Hematopoietic multipotent progenitor cell treated with erythropoietin and hydrocortisone succinate and interleukin-3 and kit ligand, for 17 days (in vitro differentiated cells): ENCODE measurements at places on chromosomes 2 and 18.

- no peak for DNase-seq
Observed at GRCh38 chr2:162974771-162975170, 136.2 kb upstream of the KCNH7 start.

DNA sequence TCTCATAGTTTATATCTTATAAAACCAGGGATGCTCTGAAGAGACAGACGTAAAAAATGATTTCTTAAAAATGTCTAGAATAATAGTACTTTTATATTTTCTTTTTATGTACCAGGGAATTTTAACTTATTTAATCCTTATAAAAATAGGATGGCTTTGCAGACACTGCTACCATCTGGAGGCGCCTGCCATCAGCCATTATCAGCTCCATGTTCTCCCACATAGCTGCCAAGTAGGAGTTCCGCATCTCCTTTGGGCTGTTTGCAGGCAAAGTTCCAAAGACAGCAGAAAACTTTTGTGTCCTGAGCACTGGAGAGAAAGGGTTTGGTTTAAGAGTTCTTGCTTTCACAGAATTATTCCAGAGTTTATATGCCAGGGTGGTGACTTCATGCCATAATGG is 69.2 kb downstream of the MTX2 start:
- no peak for DNase-seq

DNA sequence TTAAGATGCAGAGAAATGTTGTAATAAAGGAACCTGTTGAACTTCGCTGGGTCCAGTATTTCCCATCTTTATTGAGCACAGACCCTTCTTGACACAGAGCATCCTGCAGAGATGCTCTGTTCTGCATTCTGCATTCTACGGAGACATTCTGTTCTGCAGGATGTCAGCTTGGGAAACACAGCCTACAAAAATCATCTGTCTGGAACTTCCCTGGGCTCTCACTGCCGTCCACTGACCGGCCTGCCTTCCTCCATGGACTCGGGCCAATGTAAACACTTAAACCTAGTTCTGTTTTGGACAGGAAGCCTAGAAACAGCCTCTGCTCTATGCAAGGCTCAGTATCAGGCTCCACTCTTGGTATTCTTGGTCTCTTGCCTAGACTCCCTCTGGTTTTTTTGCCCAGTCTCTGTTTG is 90.0 kb upstream of the PPP1CB start:
- no peak for DNase-seq

DNA sequence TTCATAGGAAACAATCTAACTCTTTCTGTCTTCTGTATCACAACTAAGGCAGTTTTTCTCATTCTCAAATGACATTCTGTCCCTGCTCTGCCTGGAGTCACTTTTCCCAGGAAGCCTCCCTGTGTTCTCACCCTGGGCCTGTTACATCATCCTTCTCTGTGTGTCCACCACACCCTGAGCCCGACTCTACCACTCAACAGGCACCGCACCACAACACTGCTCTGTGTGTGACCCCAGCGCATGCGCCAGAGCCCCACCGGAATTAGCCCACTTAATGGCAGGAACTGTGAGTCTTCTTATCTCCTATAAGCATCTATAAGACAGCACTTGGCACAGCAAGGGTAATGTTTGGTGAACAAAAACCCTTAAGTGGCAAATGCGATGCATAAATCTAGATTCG is 32.3 kb downstream of the TGFBRAP1 start:
- no peak for DNase-seq

- DNase-seq: no peak
Observed at GRCh38 chr18:58400331-58400870, 228.5 kb downstream of the ALPK2 start.

GRCh38 chr2:214550786-214551185 is 139.9 kb downstream of the VWC2L start:
- no peak for DNase-seq

DNA sequence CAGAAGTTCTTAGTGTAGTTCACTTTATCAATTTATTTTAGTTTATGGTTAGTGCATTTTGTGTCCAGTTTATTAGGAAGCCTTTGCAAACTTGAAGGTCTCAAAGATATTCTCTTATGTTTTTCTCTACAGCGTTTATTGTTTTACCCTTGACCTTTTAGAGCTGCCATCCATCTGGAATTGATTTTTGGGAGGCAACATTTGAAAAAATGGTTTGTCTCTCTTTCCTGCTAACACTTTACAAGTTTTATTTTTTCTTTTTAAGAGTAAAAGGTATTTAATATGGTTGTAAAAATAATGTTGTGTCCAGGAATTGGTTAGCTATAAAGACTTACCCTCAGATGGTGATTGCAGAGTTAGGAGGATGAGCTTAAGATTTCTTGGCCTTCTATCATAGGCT is 14.0 kb downstream of the GORASP2 start:
- DNase-seq: no peak

- DNase-seq: no peak
Observed at GRCh38 chr18:69022426-69022825, 224.5 kb downstream of the CCDC102B start.

- DNase-seq: no peak
Observed at GRCh38 chr2:45020439-45020838, 11.2 kb upstream of the SIX2 start.

DNA sequence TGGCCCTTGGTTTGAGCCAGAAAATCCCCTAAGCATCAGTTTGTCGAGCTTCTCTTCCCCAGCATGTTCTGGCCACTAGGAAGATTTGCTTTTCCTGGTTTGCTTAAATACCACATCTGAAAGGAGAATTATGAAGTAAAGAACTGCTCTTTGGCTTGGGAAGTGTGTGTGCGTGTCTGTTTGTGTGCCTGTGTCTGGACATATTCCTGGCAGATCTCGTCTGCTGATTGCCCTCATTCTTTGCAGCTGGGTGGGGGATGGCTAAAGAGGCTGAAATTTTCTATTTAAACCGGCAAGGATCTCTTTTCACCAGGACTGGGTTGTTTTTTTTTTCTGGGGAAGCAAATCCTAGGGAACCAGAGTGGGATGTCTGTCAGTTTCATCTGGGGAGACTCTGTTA is 57.3 kb upstream of the MBOAT2 start:
- no peak for DNase-seq

- no peak for DNase-seq
Observed at GRCh38 chr2:188984680-188985079, 10.5 kb downstream of the COL3A1 start.

- DNase-seq: no peak
Observed at GRCh38 chr18:54003195-54003594, 221.3 kb downstream of the MBD2 start.

GRCh38 chr18:13534631-13535030 is 191.7 kb downstream of the FAM210A start:
- DNase-seq: no peak

DNA sequence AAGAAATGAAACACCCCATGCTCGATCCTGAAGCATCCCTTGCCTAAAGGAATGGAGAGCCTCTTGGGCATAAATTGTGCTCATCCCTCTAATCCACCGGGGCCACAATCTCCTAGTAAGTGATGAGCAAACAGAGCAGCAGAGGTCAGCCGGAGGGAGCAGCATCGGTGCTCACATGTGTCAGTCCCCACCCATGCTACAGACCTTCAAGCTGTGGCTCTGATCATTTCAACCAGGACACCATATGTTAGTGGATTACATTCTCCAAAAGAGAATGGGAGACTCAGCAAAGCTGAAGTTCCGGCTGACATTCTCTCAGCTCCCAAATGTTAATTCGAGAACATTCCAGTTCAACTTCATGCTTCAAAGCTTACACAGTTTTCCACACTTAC is 75.6 kb downstream of the AAK1 start:
- DNase-seq: no peak

DNA sequence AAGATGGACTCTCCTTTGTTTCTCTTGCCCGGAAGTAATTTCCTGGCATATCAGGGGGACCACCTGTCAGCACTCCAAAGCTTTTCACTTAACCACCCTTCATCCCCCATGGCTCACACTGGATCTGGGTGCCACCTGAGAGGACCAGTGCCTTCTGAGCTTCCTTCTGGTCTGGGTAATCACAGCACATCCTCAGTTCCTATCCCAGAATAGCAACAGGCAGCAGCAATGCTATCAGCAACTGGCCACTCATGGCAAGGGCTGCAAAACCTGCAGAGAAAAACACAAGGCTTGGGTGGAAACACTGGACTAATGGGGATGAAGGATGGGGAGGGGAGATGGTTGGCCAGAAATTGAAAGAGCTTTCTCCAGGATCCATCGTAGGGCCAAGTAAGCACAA is 59.9 kb upstream of the STPG4 start:
- DNase-seq: no peak

GRCh38 chr2:12856934-12857601 is 140.3 kb downstream of the TRIB2 start:
- no peak for DNase-seq

GRCh38 chr2:25044990-25045389 is 3.1 kb downstream of the EFR3B start:
- DNase-seq: no peak
